ENCODE measurements at places on chromosomes 1 and 21.

DNA sequence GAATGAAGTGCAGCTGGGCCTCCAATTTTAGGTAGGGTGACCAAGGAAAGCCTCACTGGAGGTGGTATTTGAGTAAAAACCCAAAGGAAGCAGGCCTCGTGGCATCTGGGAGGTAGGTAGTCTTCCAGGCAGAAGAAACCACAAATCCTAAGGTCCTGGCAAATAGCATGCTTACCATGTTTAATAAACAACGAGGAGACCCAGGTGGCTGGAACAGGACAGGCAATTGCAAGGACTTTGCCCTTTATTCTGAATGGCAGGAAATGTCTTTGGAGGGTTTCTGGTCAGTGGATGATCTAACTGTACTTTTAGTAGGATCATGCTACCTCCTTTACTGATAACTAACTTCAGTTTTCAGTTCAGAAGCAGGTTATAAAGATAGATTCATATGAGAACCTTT is 52.2 kb downstream of the EPB41 start:
- no peak for DNase-seq

GRCh38 chr1:78334114-78334513 is 156.7 kb upstream of the PTGFR start:
- DNase-seq = no peak

DNA sequence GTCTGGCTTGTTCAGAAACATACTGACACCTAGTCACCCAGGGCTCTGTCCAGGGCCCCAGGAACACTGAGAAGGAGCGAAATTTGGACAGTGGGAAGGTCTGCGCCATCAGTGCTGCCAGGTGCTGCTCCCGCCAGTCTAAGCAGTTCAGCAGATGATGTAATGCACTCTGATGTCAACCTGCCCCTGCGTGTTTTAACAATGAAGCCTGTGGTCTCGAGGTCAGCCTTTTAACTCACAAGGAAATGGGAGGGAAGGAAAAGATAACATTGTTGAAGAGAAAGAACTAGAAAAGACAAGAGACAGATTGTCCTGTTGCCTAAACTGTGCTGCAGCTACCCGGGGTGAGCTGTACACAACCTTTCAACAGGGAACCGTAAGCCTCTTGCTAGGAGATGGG is 126.6 kb upstream of the IFFO2 start:
- DNase-seq = no peak

GRCh38 chr1:11285883-11286734 is 13.1 kb downstream of the UBIAD1 start:
- DNase-seq = no peak

- peak; percentile 92 for DNase-seq
Measured at GRCh38 chr1:228463559-228464455, 23.4 kb upstream of the RNF187 start.

- no peak for DNase-seq
Measured at GRCh38 chr1:32345289-32345827, 9.3 kb upstream of the MARCKSL1 start.

DNA sequence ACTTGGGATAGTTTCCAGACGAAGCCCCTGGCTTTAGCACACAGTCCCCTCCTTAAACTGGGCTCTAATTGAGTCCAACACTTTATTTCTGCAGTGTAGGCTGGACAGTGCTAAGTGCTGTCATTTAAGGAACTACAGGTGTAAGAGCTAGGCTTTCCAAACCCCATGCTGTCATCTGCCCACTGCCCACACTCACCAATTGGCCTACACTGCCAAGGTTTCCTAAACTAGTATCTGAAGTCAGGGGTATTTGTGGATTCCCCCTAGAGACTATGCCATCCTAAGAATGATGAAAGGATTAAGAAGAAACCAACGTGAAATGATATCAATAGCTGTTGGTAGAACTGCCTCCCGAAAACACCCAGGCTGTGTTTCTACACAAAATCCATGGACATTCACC is 160.9 kb downstream of the TBX15 start:
- DNase-seq = no peak

- DNase-seq = no peak
Measured at GRCh38 chr21:39461419-39461818, 9.6 kb downstream of the SH3BGR start.

DNA sequence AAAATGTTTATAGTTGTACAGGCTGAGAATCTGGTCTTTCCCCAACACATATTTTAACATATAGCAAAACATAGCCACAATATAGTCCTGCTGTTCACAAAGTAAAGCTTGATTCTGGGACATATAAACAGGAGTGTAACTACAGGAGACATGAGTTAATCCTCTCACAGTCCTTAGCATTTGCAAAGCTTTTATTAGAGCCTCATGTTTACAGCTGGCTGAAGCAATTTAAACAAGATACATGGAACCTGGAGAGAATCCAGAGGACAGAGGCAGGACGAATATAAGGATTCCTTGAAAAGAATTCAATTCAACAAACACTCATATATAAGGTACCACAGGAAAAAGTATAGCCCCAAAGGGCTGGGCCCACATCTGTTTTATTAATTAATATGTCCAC is 163.4 kb downstream of the ADGRL4 start:
- DNase-seq = no peak

- peak; percentile 88 for DNase-seq
Measured at GRCh38 chr1:151130987-151131586, 15.3 kb downstream of the SEMA6C start.

- DNase-seq = no peak
Measured at GRCh38 chr1:68173936-68174737, 58.2 kb downstream of the WLS start.
